Activated CD4-positive, alpha-beta T cell treated with anti-CD3 and anti-CD28 coated beads, Interleukin-2, amount 10 ng/mL, durations not matched to agents 24 days and 14 days (primary cell): ENCODE measurements at places on chromosomes 5 and 9. TPM values are rescaled to one million over a fixed set of nuclear protein-coding genes. Genes with fewer than 3 reads are reported as not detected.

- no peak for DNase-seq
These were observed 861.9 kb downstream of the CDH18 start for GRCh38 chr5:19125956-19126713.

DNA sequence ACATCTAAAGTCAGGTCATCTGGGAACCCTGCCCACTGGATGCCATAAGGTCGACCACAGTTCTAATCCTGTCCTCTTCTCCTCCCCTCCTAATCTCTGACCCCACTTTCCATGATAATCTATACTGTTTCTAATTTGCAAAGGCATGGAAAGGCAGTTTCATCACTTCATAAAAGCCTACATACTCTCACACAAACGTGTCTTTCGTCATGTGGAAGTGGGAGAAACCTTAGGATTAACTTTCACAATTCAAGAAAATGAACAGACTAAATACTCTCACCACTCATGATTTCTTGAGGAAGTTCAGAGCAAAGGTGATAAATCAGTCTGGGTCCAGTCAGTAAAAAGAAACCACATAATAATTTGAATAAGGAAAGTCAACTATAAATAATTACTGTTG lies 5.5 kb downstream of the FANCC start:
- DNase-seq = no peak

DNA sequence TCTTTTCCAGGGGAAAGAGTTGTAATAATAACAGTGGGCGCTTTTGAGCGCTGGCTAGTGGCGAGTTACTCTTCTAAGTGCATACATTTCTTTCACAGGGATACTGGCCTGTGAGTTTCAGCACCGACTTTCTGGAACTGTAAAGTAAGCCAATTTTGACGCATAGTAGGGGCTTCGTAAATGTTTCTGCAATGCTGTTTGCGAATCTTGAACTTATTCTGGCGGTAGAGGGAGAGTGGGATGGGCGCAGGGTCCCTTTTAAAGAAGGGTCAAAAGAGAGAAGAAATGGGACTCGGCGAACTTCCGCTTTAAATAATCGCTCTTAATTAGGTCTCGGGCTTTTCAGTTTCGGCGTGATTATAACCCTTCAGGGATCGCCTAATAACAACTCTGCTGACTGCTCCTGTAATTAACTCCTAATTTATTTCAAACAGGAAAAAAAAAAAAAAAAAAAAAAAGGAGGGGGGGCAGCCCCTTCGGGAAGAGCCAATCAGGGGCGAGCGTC lies 351 bp upstream of the MSX2 start:
- DNase-seq = no peak

GRCh38 chr9:106677830-106678229 lies 185.1 kb upstream of the ZNF462 start:
- no peak for DNase-seq

GRCh38 chr9:136098844-136099243 lies 3.8 kb upstream of the NACC2 start:
- peak; percentile 62 for DNase-seq

- DNase-seq = no peak
These were observed 21.8 kb downstream of the ENTREP1 start for GRCh38 chr9:69346596-69347390.

GRCh38 chr5:78424665-78425064 lies 64.2 kb downstream of the SCAMP1 start:
- no peak for DNase-seq

- no peak for DNase-seq
These were observed 52.6 kb downstream of the GNA14 start for GRCh38 chr9:77595426-77596095.

DNA sequence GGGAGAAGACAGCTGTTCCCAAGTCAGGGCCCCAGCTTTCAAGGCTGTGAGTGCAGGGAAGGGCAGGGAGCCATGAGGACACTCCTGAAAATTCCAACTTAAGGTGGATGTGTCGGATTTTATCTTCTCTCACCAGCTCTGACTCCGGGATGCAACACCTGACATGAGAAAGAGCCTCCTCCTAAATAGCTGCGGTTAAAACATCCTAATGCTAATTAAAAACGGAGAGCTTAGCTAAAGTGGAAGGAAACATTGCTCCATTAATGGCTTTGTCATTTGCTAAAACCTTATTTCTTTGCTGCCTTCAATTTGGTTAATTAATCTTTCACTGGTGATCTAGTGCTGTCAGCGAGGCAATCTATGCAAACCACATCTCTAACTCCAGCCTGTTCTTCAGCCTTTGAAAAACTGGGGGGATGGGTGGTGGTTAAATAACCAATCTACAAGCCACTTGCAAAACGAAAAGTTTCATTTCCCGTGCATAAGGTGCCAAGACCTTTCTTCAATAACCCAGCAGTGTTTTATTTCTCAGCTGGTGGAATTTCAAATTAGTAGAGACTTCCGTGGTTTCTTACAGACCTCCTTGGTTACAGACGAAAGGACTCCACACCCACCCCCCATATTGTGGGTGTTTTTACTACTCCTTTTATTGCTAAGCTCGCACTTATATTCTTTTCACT lies 379.6 kb downstream of the MLLT3 start:
- peak; percentile 88 for DNase-seq

DNA sequence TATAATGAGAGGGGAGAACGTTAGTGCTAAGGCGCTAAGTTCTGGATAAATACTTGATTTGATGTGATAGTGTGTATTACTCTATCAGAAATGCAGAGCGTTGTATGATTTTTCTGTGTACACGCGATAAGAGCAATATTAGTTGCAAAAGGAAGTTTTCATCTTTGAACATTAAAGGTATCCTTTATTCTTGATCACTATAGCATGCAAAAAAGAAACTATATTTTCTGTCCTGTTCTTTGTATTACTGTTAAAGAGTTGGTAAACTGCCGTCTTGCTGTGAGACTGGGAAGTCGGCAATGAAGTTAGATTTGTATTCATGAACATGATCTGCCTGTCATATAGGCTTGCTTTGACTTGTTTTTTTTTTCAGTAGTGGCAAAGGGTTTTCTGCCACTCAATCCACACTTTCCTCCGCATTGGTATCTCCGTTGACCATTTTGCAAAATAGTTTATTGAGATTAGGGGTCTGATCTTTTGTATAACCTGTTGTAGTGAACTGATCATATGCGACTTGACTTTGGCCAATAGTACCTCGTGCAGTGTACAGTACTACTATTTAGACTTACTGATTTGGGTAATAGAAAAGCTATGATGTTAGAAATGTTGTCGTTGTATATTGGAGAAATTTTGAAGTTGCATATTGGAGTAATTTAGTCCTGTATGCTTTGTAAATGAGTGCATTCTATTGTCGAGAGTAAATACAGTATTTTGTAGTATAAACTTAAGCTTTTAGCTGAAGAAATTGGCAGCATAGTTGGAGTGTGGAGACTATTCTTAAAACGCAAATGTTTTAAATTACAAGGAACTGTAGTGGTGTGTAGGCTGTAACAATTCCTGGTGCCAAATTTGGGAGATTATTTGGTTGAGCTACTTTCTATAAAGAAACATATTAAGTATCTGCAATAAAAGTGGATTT lies 1.7 kb downstream of the DENND4C start:
- no peak for DNase-seq

DNA sequence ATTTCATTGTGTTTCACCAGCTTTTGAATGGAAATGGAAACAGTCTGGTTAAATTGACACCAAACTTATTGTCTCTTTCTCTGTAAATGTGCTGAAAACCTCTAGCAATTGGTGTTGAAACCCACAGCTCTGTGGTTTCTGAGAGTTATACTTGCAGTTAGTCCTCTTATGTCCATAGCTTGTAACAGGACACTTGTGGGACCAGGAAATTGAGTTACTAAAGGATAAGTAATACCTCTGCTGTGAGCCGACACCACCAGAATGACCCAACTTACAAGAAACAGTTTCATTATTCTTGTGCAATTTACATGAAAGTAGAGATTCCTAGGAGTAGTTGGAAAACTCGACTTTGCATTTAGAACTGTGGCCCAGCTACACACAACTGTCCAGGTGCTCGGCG lies 191.5 kb downstream of the CFAP90 start:
- DNase-seq = no peak

DNA sequence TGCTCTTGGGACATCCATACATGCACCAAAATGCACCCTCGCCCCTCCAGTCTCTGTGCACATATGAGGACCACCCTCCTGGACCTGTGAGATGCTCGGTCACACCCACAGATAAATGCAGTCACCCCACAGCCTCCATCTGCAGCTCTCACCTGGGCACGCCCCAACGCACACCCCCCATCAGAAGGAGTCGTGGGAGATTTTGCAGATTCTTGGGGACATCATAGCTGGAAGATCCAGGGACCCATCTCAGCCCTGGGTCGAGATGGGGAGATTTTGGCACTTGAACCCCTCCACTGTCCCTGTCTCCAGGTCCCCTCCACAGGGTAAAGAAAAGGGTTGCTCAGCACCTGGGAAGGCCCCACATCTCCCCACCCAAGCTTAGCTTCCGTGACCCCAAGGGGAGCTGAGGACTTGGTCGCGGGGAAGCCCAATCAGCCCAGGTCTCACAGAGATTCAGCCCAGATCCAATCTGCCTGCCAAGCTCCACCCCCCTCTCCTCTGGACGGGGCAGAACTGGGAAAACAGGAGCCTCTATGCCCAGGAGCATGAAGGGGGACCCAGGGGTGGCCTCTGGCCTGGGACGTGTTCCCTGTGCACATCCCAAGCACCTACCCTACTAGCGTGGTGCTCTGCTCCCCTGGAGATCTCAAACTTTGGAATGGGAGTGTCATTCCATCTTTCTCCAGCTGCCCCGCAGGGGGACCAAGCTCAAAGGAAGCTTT lies 89.2 kb upstream of the LMX1B start:
- DNase-seq = no peak

DNA sequence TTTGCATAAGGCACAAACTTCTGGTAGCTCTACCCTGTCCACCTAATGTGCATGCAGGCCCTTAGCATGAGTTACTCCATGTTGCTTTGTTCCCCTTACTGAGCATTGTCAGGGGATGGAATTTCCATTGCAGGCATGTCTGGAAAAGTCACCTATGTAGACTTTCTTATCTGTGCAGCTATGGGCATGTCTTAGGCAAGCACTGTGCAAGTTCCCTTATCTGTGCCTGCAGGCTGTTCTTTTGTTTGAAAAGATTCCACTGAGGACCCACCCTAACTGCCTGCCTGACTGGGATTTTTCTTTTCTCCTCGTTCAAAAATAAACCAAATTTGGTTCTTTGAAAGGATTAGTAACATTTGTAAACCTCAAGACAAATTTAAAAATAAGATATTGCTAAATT lies 587.0 kb downstream of the CDH18 start:
- DNase-seq = no peak

DNA sequence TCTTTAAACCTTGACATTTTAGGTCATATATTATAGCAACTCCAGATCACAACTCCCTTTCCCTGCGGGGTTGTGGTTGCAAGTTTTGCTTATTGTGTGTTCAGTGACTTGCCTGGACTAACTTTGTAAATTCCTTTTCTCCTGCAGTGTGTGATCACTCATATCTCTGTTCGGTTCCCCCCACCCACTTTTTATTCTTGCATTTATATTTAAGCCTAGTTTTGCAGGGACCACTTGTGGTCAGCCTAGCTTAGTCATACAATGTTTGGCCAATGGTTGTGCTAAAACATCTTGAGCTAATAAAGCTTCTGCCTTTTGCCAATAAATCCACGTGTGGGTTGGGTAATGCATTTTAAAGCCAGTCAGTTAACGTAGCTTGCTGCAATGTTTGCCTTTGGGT lies 146.5 kb upstream of the IRX4 start:
- DNase-seq = no peak

- DNase-seq = no peak
These were observed 539.9 kb downstream of the ZNF608 start for GRCh38 chr5:124206540-124206939.

DNA sequence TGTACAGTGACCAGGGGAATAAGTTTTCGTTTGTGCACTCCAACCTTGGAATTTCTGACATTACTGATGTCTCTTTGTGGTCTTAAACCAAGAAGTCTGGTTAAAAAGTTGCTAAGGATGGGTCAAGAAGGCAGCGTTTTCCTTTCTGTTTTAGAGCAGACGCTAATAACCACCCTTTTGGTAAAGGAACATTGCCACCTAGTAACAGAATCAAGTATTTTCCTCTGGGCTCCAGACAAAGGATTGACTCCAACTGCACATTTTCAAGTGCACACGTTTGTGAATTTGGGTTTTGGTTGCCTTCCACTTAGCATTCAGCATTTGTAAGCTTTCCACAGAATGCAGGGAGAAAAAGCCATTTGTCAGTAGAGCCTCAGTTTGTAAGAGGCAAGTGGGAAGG lies 22.2 kb upstream of the CEP78 start:
- peak; percentile 66 for DNase-seq

- DNase-seq = no peak
These were observed 22.3 kb downstream of the NTNG2 start for GRCh38 chr9:132184124-132184523.

GRCh38 chr5:32110111-32110696 lies 63.9 kb downstream of the GOLPH3 start:
- DNase-seq = no peak

DNA sequence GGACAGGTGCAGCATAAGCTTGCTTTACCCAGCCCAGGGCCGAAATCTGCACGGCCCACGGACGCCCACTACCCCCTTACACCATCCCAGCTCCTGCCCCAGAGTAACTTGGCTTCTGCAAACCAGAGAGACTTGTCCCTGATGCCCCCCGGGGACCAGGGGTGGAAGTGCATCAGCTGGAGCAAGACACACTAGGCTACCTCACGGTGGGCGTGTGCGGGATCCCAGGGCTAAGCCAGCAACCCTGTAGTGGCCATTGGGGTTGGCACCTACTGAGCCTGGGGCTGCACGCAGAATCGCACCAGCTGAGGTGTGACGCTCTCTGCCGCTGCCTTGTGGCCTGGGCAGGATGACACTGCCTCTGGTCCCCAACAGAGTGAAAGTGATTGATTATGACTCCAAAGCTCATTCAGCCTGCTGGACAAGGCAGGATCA lies 6.1 kb upstream of the ZNF79 start:
- peak; percentile 84 for DNase-seq

DNA sequence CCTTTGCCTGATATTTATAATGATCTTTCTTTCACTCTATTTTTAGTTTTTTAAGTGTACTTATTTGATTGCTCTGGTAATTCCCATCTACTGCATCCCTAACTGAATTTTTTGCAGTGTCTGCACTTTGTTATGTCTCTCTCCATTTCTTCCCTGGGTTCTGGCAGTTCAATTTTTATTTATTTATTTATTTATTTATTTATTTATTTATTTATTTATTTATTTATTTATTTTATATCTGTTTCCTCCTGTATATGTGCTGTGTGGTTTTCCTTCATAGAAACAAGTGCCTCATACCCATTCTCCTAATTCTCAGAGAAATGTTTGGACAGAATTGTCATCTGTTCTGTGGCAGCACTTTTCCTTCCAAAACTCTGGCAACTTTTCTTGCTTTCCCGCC lies 2370.8 kb upstream of the WWC1 start:
- DNase-seq = no peak

- DNase-seq = no peak
These were observed 49.7 kb downstream of the KIF24 start for GRCh38 chr9:34279411-34279810.

GRCh38 chr5:78569441-78569840 lies 79.1 kb downstream of the LHFPL2 start:
- no peak for DNase-seq

Gene ZNF300
- 0.47 and 0.54 TPM in 2 replicates for total RNA-seq

Gene FBN2
- total RNA-seq = not detected in 2 replicates

Gene ZNF169
- total RNA-seq = 7.1 and 9.4 TPM in 2 replicates

Gene ARHGEF39
- 9.9 and 10.8 TPM in 2 replicates for total RNA-seq

Gene FGF1
- total RNA-seq = not detected in 2 replicates

Gene MAML1
- total RNA-seq = 34.6 and 37.3 TPM in 2 replicates

Gene MED7
- 13.2 and 14.6 TPM in 2 replicates for total RNA-seq

Gene SEC61B
- 169 and 170 TPM in 2 replicates for total RNA-seq
